ENCODE measurements at places on chromosomes 2 and 18.

DNA sequence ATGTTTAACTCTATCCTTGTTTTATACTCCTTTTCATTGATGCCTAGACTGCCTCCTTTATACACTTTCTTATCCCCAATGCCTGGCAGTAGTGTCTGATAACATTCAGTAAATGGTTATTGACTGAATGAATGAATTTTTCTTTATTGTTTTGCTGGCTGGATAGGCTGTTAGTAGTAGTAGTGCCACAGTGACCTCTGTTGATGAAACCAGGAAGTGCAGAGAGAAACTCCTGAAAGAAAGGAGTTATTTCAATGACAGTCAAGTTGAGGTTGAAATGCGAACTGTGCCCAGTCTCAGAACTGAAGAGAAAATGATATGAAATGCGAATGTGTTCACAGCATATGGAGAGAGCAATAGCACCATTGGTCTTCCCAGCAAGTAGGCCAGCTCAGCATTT, 26.8 kb upstream of the SLC9A2 start:
- DNase-seq = no peak

DNA sequence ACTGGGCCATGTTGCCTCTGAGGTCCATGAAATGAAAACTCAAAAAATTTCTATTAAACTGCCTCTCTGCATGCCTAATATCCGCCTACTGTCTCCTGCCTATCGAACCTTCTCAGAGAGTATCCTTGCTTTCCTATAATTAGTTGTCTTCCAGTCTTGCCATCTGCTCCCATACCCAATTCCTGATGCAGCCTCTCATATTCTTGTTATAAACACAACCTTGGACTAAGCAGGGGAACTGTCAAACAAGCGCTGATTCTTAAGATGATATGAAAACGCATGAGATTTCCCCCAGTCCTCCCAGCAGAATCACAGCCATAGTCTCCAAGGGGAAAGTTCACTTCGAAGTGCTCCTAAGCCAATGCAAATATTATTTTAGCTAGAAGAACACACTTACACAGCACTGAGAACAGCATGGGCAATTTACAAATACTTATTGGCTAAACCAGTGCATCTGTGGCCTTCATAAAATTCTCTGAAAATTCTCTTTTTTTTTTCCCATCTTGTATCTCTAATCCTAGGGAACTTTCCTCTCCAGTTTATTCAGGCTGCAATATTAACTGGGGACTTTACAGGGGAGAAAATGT, 471.6 kb downstream of the MBD2 start:
- no peak for DNase-seq

DNA sequence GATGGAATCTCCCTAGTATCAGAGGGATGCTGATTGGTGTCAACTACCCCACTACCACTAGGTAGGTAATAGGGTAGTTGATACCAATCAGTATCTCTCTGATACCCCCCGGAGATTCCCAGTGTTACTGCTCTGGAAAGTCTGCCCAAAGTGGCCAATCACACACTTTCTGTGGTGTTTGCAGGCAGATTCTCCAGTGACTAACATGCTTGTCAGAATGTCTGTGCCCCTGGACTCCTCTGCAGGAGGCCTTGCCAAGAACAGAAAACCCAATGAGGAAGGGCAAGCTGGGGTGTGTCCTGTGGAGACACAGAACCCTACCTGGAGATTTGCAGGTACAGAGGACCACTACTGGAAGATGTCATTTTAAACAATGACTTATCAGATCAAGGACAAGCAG, 135.1 kb downstream of the RIT2 start:
- no peak for DNase-seq

GRCh38 chr2:66127656-66128055, 307.3 kb upstream of the MEIS1 start:
- no peak for DNase-seq

DNA sequence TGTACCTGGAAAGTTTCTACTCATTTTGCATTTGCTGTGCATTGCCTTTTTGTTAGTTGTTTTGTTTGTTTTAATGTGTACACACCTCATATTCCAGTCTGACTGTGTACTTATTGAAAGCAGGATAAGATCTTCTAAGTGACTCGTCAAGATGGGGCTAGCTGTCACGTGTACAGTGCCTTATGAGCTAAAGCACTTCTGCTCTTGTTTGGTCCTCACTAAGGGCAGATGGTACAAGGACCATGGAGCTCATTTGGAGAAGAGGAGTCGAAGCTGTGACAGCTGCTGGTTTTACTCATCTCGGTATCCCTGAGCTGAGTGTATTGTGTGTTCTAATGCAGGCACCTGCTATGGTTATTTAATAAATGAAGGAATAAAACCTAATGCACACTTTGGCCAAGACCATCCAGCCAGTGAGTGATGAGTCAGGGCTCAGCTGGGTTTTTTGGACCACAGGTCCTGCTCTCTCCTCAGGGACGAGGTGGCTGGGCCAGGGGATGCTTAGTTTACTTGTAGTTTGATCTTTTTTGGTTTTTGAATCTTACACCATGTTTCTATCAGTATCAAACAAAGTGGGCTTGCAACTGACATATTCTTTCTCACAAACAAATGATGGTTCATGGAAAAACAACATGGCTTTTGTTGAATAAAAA, 152.5 kb upstream of the APCDD1 start:
- DNase-seq = no peak

DNA sequence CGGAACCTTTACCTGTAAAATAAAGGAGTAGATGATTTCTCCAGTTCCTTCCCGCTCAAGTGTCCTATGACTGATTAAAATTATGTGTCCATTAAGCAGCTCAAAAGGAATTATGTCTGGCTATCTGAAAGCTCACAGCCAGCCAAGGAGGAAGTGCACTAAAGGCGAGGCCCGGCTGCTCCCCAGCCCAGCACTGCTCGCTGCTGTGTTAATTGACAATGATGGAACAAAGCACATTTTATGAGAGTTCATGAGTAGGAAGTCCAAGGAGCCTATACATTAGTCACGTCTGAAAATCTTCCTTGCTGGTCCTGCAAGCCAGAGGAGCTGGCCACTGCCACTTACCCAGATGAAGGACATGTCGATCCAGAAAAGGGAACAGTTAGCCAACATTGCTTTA, 14.3 kb downstream of the TTC32 start:
- no peak for DNase-seq

DNA sequence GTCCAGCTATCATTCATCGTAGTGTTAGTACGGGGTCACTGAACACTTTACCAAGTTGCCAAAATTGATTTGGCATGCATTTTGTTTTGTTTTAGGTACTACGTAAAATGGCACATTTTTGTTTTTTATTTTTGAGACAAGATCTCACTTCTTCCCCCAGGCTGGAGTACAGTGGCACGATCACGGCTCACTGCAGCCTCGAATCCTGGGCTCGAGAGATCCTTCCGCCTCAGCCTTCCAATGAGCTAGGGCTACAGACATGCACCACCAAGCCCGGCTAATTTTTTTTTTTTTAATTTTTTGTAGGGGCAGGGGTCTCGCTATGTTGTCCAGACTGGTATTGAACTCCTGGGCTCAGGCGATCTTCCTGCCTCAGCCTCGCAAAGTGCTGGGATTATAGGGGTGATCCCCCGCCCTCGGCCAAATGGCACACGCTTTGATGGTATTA, 786 bp downstream of the TAF1B start:
- no peak for DNase-seq

DNA sequence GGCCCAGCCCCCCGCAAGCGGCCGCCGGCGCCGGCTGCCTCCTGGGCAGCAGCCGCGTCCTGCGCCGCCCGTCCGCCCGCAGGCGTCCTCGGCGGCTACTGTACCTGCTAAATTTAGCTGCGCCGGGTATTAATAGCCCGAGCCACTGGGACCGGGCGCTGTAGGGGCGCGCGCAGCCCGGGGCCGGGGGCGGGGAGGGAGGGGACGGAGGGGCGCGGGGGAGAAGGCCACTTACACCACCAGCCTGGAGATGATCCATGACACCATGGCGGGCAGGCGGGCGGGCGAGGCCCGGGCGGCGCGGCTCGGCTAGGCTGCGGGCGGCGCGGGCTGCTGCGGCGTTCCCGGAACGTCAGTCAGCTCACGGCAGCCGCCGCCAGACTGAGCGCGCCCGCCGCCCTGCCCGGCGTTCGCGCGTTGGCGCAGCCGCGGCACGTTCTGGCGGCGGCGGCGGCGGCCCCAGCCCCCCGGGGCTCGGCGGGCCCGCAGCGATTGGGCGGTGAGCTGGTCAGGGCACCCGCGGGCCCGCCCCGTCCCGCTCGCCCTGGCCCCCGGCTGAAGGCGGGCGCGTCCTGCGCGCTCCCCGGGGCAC, at the start of gene REEP1:
TSS of gene REEP1 (minus strand) at position 383 of the 592 bp plus-strand sequence. CDS start at position 267, 116 bp downstream.
- DNase-seq = no peak

DNA sequence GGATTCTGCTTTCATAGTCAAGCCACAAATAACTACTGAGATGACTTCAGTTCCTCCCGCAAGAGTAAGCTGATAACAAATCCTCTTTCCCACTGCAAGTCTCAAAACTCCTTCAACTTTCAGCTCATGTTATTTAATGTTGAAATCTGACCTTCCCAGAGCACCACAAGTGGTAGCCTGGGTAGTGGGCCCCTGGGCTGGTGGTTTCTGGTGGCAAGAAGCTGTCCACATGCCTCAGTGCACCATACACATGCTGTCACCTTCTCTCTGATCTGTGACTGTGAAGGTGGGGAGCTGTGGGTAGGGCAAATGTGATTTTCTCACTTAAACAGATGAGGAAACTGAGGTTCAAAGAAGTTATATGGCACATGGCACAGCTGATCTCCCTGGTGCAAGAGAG, 246.1 kb upstream of the EPAS1 start:
- DNase-seq = no peak

DNA sequence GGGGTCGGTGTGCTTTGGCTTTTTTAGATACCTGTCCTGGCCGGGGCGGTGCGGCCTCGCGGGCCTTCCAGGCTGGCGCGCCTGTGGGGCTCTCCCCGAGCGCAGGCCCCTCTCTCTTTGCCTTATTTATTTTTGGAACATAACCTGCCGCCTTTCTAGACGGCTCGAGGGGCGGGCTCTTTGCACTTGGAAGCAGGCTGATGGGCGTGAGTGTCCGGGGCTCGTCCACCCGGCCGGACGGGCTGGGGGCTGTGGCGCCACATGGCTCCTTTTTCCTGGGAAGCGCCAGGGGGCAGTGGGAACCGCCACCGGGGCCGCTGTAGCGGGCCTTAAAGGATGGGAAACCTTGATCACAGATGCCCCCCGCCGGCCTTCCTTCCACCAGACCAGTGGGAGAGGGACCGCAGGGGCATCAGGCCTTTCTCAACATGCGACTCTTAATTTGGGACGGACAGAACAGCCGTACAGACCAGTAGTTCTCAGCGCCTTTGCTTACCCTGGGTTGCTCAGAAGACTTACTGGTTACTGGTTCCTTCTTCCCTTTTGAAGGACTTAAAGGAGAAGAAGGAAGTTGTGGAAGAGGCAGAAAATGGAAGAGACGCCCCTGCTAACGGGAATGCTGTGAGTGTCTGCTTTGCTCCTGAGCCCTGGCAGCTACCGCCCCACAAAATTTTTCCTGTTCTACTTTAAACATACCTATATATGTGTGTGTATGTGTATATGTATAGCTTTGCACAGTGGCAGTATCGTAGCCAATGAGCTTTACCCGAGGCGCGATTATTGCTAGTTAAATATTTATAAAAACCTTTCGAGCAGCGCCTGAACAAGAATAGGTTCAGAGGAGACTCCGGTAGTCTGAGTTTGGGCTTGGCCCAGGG, 2.7 kb downstream of the PTMA start:
- no peak for DNase-seq

- no peak for DNase-seq
Observed at GRCh38 chr2:181662287-181662686, 5.4 kb upstream of the CERKL start.

DNA sequence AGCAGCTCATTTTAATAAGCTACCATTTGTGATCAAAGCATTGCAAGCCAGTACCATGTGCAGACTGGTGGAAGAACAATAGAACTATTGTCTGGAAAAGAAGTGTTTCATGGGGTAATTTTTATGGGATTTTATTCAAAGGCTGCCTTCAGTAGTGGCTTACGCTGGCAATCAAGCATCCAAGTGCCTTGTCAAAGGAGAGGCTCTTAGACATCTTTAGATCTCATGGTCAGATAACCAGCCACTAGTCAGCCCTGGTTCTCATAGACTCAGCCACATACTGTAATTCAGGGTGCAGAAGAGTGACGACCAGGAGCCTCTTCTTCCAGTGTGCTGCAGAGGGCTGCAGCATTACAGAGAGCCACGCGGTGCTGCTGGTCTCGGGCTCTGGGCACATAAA, 98.5 kb upstream of the NOSTRIN start:
- no peak for DNase-seq

Measured in activated gamma-delta T cell treated with Interleukin-2 at 50 U/mL for 16 hours (primary cell).